SK-N-SH treated with all-trans-retinoic acid at 6 μM for 48 hours (cell line): ENCODE measurements at places on chromosomes 6 and 20.
A peak's percentile ranks its signal among the peaks of the same experiment; 100 is the strongest.

- ATAC-seq: no peak
Measured at GRCh38 chr6:108494434-108494833, 66.3 kb upstream of the FOXO3 start.

DNA sequence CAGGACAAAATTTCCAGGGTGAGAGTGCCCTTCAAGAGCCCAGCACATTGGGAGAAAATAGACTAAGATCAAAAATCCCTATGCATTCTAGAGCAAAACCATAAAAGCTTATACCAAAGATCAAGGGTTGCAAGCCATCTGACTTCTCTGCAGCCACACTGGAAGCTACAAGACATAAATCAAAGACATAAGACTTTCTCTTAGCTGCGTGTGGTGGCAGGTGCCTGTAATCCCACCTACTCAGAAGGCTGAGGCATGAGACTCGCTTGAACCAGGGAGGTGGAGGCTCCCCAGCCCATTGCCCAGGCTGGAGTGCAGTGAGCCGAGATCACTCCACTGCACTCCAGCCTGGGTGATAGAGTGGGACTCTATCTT, 91.9 kb upstream of the NXT1 start:
- ATAC-seq: no peak; the same call in 2 of the 3 replicates

- no peak for ATAC-seq
Measured at GRCh38 chr6:32879691-32880090, 25.7 kb downstream of the PSMB9 start.

DNA sequence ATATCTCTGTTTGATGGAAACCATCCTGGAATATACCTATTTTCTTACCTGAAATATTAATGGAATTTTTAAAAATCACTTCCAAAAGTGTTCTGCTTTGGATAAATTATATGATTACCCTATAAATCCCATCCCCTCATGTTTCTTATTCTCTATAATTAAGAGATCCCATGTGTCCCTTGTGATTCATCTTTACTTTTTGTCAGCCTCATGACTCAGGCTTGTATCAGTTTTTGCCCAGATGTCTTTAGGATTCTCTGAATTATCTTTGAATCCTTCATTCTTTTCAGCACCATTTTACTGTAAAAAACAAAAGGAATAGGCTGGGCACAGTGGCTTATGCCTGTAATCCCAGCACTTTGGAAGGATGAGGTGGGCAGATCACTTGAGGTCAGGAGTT, 804.5 kb upstream of the CITED2 start:
- peak; percentile 37; the same call in 2 of the 3 replicates for ATAC-seq

GRCh38 chr6:112149236-112149635, 61.8 kb downstream of the FAM229B start:
- ATAC-seq: peak; percentile 10; the same call in 1 of the 3 replicates

- no peak for ATAC-seq
Measured at GRCh38 chr6:155259897-155260296, 3.9 kb upstream of the CLDN20 start.

- ATAC-seq: peak; percentile 35
Measured at GRCh38 chr6:108621117-108621516, 60.4 kb downstream of the FOXO3 start.

GRCh38 chr6:38509713-38510112, 130.0 kb downstream of the BTBD9 start:
- ATAC-seq: peak; percentile 84

- ATAC-seq: no peak
Measured at GRCh38 chr6:106112433-106112832, 26.3 kb downstream of the PRDM1 start.

GRCh38 chr6:91082311-91082832, 495.5 kb upstream of the MAP3K7 start:
- no peak for ATAC-seq

GRCh38 chr6:32868257-32868788, 14.3 kb downstream of the PSMB9 start:
- peak; percentile 89 for ATAC-seq

DNA sequence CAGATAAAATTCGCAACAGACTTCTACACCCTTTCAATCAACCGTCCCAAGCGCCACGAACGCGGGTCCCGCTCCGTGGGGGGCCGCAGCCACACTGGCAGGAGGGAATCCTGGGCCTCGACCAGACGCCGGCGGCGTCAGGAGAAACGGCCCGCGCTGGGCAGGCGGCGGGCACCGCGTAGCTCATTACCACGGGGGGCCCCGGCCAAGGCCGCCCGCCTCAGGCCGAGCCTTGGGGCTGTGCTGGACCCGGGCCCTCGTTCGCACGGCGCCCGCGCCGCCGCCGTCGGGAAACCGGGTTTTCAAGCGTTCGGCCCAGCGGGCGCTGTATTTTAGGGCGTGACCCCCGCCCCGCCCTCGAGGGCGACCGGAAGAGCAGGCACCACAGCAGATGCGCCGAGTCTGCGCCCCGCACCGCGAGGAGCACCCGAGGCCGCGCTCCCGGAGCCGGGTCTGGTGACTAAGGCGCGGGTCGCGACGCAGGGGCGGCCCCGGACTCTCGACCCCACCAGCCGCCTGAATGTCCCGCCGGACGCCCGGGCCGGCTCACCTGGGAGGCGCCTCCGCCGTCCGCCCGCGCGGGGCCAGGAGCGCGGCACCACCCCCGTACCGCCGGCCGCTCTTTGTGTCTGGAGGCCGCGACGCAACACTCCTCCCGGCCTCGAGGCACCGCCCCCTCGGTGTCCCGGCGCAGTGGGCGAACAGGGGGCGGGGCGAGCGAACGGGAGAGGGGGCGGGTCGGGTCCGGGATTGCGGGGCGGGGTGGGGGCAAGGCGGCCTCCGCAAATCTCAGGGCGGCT, at the start of gene NINL:
Gene NINL (minus strand): TSS at position 627 of the 800 bp plus-strand sequence. CDS start 58,944 bp downstream, outside the sequence.
- peak; percentile 91 for ATAC-seq

DNA sequence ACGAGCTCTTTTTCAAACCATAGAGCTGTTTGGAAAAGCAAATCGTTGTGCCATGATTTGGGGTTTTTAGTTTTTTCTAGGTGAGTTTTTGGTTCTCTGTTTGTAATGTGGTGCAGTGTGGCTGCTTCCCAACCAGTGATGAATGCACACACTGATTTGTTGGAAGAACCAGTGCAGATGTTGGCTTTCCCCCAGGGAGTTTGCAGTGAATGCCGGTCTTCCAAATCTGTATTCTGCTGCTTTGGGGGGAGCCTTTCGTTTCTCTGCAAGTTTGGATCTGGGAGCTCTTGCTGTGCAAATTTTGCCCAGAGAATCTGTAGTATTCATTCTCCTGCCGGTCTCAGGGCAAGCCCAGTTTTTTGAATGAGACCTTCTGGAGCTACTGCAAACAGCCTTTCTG, 14.5 kb downstream of the HECA start:
- ATAC-seq: no peak

GRCh38 chr20:56393653-56394052, 1.2 kb downstream of the CSTF1 start:
- no peak for ATAC-seq

GRCh38 chr20:5410470-5410869, 93.7 kb upstream of the PROKR2 start:
- no peak for ATAC-seq

DNA sequence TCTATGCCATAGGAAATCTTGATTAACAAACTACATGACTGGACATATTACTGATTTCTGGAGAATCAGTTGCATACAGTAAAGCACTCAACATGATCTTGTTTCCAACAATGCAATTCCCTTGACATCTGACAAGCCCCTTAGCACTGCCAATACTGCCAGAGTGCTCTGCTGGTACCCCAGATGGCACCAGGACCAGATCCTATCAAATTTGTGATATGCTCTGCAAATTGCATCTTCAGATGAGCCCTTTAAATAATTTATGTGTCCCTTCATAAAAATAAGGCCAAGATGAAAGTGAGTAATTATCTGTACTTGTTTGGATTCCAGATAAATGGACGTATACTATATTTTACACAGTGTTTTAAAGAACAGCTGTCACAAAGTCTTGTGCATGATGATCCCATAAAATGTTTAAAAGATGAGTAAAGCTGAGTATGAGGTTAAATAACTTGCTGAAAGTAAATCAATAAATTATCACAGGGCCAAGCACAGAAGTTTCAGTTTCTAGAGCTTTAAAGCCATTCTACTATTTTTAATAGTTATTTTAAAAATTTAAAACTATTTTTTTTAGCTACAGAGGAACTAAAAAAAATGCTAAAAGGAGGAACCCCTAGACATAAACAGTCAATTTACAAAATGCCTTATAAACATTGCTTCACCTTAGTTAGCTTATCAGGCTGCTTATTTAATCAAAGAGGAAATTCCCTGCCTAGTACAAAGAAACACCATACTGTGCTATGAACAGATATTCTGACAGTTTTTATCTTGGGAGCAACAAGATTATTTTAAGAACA, 42.1 kb downstream of the NUDT3 start:
- no peak for ATAC-seq

DNA sequence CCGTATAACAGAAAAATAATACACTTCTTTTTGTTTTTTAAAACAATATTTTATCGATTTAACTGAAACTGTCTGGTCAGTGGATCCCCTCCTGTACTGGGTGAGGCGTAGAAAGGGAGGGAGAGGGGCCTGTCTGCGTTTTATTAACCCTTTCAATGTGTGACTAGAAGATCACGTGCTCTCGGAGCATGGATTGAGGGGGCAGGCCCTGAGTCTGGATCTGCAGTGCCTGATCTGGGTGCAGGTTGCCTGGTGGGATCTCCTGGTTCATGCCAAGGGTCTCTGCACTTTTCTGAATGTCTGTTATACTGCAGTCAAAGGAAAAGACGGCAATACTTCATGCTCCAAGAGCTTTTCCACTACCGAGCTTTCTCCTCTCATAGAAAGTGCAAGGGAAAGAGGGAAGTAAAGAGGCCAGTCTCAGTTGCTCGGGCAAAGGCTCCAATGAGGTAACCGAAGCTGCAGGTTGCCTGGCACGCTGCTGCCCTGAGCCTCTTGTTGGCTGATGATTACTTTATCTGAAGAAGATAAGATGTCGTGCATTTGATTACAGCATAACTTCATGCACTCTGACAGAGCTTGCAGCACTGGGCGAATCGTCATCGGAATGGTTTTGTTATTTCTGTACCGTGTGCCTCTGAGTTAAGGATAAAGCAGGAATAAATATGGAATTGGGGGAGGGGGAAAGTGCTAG, 167.5 kb upstream of the PMEPA1 start:
- ATAC-seq: no peak

DNA sequence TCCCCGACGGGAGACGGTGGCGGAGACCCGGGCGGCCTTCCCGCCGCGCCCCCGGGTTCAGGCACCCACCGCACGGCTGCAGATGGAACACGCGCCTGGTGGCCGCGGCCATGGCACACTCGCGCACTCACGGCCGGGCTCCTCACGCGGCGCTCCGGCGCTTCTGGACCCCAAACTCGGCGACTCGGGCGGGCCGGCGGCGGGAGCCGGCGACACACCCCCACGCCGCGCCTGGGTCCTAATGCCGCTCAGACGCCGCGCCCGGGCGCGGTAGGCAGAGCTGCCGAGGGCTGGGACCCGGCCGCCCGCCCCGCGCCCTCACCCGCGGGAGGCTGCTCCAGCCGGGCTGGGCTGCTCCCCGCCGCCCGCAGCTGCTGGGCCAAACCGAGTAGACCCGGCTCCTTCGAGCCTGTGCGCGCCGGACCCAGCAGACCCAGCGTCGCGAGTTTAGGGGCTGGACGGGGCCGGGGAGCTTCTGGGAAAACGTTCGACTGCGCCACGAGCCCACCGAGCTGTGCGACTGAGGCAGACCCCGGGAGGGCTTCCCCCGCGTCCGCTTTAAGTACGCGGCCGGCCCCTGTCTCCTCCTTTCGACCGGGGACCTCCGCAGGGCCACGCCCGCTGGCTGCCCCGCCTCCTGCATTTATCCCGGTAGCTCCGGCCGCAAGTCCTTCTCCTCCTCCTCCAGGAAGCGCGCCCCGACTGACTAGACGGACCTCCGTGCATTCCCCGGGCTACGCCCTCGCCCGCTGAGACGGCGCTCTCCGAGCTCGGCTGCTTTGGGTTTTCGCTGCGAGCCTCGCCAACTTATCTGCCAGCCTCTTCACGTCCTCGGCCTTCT, at the start of gene SLC4A11:
Gene SLC4A11 (minus strand): TSS at position 165 of the 841 bp plus-strand sequence. CDS start 53 bp downstream, at position 112.
- ATAC-seq: peak; percentile 71

DNA sequence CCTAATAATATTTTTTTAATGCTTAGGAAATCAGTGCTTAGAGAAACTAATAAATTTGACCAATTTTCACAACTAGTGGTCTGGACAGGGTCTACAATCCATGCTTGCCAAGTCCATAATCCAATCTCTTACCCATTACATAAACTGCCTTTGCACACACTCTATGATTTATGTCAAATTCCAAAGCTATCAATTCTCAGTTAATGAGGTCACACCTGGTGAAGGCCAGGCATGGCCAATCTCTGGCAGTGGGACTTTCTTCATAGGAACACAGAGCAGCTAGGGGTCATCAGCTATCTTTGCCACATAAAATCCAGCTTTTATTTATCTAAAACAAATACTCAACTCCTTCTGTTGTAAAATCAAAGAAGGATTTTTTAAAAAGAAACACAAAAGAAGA, 21.2 kb downstream of the PAK5 start:
- ATAC-seq: no peak

- no peak for ATAC-seq
Measured at GRCh38 chr20:5887386-5887785, 62.9 kb downstream of the TRMT6 start.

- ATAC-seq: no peak
Measured at GRCh38 chr20:37505263-37506151, 15.5 kb upstream of the NNAT start.

- ATAC-seq: no peak
Measured at GRCh38 chr6:33882154-33882553, 78.4 kb upstream of the MLN start.

DNA sequence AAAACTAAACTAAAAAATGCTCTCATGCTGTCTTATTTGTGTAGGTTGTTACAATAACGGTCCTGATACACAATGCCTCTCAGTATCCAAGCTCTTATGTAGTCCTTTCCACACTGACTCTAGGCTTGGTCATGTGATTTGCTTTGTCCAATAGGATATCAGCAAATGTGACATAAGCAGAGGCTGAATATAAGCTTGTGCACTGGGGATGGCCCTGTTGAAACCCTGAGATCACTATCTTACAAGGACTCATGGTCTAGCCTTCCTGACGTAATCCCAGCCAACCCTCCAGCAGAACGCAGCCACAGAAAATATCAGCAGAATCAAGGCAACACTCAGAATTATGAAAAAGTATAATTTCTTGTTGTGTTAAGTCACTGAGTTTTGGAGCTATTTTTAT, 145.1 kb upstream of the CCN2 start:
- ATAC-seq: no peak

GRCh38 chr6:122790423-122791309, 1.6 kb downstream of the SMPDL3A start:
- no peak for ATAC-seq

DNA sequence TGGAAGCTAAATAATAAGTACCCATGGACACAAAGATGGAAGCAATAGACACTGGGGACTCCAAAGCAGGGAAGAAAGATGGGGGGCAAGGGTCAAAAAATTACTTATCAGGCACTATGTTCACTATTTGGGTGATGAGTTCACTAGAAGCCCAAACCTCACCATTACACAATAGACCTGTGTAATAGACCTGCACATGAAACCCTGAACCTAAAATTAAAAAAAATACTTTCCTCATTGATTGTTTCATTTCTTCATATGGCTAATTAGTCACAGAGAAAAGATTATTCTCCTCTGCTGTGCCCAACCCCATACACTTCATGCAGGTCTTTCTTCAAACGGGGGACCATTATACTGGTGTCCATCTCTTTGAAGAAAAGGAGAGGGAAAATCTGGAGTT, 213.0 kb upstream of the DTNBP1 start:
- ATAC-seq: no peak
